ENCODE measurements at places on chromosomes 5 and 9.

DNA sequence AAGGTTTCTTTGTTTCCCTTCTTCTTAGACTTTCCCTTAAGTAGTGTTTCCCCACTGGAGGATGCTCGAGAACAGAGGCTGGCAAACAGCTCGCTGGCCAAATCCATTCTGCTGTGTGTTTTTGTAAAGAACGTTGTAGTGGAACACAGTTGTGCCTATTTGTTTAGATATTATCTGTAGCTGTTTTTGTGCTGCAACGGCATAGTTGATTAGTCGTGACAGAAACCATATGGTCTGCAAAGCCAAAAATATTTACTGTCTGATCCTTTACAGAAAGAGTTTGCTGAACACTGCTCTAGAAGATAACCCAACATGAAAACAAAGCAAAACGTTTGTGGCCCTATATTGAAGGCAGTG is 47.0 kb upstream of the EGFLAM start:
- DNase-seq, result no peak

DNA sequence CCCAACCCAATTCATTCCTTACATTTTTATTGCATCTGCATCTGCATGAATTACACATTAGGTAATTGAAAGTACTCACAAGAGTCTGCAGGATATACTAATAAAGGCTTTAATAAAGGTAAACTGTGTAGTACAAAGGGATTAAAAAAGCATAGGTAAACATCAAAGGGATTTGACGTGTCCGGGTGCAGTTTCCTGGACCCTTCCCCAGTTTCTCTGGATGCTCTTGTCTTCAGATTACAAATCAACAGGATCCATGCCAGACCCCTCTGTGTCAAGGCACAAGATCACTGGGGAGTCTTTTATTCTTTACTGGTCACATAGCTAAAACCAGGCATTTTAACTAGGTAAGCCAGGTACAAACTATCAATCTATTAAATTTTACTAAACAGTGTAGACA is 177.2 kb upstream of the TYRP1 start:
- no peak for DNase-seq

DNA sequence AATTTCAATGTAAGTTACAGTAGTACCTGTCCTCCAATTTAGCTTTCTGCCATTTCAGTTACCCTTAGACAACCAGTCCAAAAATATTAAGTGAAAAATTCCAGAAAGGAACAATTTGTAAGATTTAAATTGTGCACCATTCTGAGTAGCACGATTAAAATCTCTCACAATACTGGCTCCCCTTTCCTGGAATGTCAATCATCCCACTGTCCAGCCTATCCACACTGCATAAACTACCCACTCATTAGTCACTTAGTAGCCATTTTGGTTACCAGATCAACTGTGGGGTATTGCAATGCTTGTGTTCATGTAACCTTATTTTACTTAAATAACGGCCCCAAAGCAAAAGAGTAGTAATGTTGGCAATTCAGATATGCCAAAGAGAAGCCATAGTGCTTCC is 11.6 kb downstream of the KIF24 start:
- no peak for DNase-seq

- no peak for DNase-seq
Measured at GRCh38 chr5:75044406-75044805, 8.0 kb downstream of the GCNT4 start.

GRCh38 chr5:166431456-166431855 is 1860.0 kb upstream of the WWC1 start:
- peak; percentile 18 for DNase-seq

- DNase-seq, result no peak
Measured at GRCh38 chr9:127721391-127721821, 5.5 kb downstream of the TTC16 start.

GRCh38 chr9:86764221-86764624 is 183.1 kb downstream of the GAS1 start:
- no peak for DNase-seq

DNA sequence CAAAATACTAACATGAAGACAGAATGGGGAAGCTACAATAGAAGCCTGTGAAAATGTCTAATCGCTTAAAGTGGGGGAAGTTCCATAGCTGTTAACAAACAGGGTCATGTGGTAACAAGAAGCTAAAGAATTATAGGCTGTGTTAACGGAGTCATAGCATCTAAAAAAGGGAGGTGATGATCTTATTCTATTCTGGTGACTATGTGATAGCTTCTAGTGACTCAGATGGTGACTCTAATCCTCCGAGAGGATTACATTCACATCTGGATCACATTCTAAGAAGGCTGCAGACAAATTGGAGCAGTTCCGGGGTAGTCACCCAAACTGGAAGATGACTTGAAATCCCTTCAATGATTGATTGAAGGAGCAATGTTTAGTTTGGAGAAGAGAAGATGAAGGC is 142.1 kb downstream of the LIFR start:
- no peak for DNase-seq

DNA sequence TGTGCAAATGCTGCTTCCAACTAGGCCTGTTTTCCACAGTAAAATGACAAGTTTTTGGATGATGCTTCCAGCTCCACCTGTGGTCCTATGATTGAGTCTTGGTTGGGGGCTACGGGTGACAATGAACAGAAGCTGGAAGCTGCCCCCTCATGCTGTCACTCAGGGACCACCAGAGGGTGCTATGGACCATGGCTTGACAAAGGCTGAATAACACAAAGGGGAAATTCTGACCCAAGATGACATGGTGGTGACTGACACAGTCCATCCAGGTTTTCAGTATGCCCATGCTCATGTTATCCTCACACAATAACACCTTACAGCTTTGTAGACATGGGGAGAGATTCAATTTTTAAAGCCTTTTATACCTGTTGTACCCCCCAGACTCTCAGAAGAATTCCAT is 23.9 kb upstream of the SAP30L start:
- DNase-seq, result no peak

DNA sequence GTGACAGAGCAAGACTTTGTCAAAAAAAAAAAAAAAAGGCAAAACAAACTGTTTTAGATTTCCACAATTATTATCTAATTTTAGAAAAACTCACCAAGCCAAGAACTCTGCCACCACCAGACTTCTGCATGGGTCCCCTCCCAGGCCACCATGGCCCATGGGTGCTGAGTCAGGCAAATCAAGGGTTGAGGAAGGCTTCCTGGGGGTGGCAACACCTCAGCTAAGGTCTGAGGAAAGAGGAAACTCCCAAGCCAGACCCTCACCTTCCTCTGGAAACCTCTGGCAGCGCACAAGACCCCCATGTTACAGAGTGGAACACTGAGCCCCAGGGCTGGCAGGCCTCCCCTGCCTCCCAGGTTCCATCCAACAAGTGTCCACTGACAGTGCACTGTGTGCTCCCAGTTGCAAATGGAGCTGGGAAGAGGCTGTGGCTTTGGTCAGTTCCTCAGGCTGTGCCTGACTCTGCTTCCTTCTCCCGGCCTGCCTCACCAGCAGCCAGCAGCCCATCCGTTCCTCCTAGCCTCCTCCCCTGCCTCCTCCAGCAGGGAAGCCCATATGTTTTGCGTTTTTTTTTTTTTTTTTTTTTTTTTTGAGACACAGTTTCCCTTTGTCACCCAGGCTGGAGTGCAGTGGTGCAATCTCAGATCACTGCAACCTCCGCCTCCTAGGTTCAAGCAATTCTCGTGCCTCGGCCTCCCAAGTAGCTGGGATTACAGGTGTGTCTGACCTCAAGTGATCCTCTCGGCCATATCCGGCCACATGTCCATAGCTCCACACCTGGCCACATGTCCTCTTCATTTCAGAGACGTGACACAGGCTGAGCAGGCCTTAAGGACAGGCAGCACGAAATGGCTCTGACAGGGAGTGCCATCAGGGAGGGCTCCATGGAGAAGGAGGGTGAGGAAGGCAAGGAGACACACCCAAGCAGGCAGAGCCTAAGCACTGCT is 3.5 kb upstream of the SUSD3 start:
- DNase-seq, result no peak

- DNase-seq, result no peak
Measured at GRCh38 chr5:16700081-16700480, 83.3 kb upstream of the RETREG1 start.

- DNase-seq, result no peak
Measured at GRCh38 chr9:129733632-129733953, 19.2 kb downstream of the PTGES start.

DNA sequence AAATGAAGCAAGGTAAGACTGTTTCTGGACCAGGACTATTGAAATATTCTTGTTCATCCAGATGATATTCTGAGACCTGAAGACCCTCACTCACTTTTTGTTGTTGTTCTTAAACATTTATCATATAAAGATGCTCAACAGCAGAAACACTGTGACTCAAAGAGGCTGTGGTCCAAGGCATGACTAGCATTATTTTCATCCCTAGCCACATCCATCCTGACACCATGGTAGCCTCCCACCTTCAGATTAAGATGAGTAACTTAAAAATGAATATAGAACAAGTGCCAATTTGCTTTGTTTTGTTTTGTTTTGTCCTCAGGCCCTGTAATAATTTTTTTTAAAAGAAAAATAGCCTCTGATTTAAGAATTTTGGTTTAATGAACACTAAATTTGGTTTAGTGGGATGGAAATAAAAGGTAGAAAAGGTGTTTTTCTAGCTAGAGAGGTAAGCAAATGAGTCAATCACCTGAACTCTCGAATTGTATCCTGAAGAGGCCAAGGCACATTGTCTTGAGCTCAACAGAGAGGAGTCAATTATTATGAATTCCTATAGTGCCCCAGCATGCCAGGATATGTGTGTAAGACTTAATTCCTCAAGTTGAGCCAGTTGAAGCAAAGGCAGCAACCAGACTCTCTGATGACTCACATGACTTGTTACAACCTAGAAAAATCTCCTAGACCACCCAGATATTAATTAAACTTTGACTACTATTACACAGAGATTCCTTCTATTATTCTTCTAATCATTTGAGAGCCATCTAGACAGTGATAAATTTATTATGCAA is 380.1 kb upstream of the TUSC1 start:
- peak; percentile 86 for DNase-seq

DNA sequence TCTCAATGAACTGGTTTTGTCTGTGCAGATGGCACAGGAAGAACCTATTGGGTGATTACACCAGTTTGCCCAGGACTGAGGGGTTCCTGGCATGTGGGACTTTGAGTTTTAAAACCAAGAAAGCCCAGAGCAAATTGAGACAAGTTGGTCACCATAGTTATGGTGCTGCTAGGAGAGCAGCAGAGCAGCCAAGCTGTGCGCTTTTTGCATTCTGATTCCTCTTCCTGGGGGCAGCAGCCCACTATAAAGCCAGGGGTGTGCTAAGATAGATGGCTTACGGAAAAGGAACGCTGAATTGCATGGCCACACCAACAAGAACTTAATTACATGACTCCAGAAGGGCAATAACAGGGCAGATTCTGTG is 49.7 kb downstream of the TIMD4 start:
- no peak for DNase-seq

Data from kidney glomerular epithelial cell (primary cell).